HS-27A (cell line): ENCODE measurements at places on chromosomes 11 and 22.

DNA sequence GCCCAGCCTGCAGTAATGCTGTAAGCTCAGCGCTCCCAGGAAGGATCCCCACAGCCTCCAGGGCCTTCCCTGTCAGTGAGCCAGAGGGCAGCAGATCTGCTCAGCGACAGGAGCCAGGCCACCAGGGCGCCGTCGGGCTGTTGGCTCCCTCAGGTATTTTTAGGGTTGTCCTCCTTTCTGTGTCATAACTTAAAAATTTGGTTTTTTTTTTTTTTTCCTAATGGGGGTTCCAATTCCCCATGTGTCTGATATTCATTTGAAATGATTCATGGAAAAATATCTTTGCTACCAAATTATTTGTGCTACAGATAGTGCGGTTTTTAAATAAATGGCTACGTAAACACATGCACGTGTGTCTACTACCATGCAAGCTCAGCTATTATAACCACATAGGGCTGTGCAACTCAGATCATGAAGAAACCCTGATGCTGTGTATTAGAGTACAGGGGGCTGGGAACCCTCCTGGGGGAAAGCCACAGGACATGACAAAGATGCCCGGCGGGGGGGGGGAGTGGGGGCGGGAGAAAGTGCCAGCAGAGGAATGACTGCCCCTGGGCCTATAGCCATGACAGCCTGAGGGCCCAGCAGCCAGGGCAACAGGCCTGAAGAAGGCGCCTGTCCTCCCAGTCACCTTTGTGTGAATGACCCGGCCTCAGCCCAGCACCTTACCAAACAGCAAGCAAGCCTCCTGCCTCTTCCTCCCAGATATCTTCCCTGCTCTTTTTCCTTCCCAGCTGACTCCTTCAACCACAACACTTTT lies 89.3 kb downstream of the NAT10 start:
- DNase-seq = no peak

GRCh38 chr11:130890039-130890745 lies 26.1 kb downstream of the SNX19 start:
- no peak for DNase-seq

GRCh38 chr22:40406063-40406890 lies 35.9 kb downstream of the SGSM3 start:
- no peak for DNase-seq

DNA sequence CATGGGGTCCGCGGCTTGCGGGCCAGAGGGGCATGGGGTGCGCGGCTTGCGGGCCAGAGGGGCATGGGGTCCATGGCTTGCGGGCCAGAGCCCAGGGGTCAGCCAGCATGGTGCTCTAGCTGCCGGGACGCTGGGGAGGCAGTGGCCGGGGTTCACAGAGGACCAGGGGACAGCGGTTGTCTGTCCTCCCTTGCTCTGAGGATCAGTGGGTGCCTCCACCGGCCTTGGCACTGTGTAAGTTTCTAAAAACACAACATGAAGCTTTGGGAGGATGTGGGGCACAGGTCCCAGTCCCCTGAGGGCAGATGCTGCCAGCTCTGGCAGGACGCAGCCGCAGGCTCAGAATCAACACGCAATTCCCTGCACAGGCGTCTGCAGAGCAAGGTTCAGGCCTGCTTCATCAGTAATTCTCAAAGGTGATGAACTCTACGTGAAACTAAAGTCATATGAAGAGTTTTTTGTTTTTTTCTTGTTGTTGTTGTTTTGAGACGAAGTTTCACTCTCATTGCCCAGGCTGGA lies 3.0 kb downstream of the MLC1 start:
- no peak for DNase-seq

GRCh38 chr11:22711071-22711770 lies 44.8 kb downstream of the GAS2 start:
- no peak for DNase-seq

DNA sequence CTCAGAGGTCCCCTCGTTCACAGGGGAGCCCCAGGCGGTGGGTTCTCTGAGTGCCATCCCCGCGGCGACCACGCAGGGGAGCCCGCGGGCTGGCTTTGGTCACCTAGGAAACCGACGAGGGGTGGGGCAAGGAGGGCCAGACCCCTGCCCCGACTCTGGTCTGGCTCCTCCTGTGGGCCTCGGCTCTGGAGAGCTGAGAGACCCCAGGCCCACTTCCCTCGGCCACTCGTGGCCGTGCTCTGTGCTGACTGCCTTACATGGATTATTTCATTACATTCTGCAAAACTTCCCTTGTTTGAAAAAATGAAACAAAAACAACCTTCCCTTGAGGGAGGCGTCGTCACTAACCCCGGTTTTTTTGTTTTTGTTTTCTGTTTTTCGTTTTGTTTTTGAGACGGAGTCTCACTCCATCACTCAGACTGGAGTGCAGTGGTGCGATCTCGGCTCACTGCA lies 15.1 kb upstream of the CYTH4 start:
- no peak for DNase-seq

- no peak for DNase-seq
Measured at GRCh38 chr11:72111300-72112142, 974 bp downstream of the ANAPC15 start.

- DNase-seq = no peak
Measured at GRCh38 chr11:30479899-30480298, 106.3 kb downstream of the MPPED2 start.

- no peak for DNase-seq
Measured at GRCh38 chr11:128889657-128890213, 1.4 kb upstream of the KCNJ5 start.

- DNase-seq = no peak
Measured at GRCh38 chr22:42056757-42057511, 13.7 kb downstream of the NAGA start.
